Endothelial cell of umbilical vein (primary cell): ENCODE measurements at places on chromosomes 13 and 19.

DNA sequence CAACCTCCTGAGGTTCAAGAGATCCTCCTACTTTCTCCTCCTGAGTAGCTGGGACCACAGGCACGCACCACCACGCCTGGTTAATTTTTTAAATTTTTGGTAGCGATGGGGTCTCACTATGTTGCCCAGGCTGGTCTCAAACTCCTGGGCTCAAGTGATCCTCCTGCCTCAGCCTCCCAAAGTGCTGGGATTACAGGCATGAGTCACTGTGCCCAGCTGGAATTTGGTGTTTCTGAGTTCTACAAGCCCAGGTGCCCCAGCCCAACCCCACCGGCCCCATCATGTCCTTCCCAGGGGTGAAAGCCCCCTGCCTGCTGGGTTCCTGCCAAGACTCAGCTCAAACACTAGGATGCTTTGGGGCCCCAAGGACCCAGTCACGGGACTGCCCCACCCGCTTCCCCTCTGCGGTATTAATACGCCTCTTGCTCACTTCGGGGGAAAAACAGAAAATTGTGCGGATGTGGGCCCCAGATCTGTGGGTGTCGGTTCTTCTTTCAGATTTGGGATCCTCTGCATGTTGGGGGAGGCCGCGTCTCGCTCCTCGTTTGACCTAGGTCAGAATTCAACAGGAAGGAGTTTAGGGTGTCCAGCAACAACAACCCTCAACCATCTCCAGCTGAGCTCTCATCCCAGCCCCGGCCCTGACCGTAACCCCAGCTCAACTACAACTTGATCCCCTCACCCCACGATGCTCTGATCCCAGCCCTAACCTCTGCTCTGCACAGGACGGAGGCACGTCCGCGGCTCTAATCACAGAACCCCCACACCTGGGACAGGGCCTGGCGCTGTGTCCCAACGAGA lies 3.7 kb upstream of the FCER2 start:
- no peaks in the 10 kb centered on the region for H3K27me3 ChIP-seq
- no peak for DNase-seq
- H3K4me3 ChIP-seq: no peak overlapping the region
- H3K4me1 ChIP-seq: no peaks in the 10 kb centered on the region
- no peak overlapping the region for H3K27ac ChIP-seq

DNA sequence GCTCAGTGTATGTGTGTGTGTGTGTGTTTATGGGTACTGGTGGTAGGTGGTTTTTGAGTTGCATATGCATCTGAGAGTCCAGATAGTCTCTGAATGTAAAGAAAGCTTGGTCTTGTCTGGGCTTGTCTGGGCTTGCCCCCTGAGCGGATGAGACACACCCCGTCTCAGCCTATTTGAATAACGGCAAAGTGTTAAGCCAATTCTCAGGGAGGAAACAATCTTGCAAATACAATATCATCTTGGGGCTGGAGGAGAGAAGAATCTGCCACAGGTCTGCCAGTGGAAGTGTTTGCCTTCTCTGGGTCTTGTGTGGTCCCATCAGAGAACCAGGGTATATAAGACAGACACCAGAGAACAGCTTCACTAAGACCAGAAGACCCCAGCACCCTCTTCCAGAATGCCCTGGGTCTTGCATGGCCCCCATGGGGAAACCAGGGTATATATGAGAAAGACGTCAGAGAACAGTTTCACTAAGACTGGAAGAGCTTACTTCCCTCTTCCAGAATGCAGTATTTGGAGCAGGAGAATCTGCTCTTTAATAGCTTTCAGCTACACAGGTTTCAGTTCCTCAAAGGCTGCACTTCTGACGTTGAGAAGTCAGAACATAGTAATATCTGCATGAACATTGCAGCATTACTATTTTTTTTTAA lies 13.3 kb downstream of the CD70 start:
- peak; percentile 12 for DNase-seq
- H3K4me3 ChIP-seq: no peak overlapping the region
- no peaks in the 10 kb centered on the region for H3K36me3 ChIP-seq
- no peak overlapping the region for H3K27ac ChIP-seq
- peaks cover 2% of the 10 kb centered on the region for H3K27me3 ChIP-seq
- no peaks in the 10 kb centered on the region for H3K4me1 ChIP-seq

DNA sequence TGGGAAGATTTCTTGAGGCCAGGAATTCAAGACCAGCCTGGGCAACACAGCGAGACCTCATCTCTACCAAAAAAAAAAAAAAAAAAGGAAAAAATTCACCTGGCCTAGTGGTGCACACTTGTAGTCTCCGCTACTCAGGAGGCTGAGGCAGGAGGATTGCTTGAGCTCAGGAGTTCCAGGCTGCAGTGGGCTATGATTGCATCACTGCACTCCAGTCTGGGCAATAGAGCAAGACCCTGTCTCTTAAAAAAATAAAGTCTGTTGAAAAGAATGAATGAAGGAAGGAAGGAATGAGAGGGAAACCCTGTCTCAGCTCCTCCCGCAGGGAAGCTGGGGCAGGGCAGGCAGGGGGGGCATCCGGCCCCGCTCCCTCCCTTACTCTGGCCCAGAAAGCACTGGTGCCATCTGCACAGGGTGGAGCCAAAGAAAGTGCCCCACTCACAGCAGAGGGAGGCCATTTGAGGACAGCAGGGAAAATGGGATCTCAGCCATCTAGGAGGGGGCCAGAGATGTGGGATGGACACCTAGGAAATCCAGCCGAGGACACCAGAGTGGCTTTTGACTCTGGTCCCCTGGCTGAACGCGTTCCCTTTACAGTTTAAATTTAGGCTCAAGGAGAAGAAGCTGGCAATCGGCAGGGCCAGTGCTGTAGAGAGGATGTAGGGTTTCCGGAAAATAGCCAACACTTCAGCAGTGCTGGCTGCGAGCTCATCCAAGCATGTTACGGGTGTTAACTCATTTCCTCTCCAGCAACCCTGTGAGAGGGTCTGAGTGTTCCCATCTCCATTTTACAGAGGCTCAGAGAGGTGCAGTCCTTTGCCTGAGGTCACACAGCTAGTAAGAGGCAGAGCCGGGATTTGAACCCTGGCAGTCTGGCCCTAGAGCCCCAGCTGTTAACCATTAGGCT lies 3.6 kb upstream of the HPN start:
- H3K4me3 ChIP-seq: no peak overlapping the region
- H3K4me1 ChIP-seq: peaks cover 25% of the 10 kb centered on the region
- no peaks in the 10 kb centered on the region for H3K36me3 ChIP-seq
- peak overlapping the region; percentile 31 for H3K27ac ChIP-seq
- peak; percentile 57 for DNase-seq

GRCh38 chr13:36665630-36666029 lies 8.2 kb upstream of the SERTM1 start:
- H3K4me1 ChIP-seq: no peaks in the 10 kb centered on the region
- no peak overlapping the region for H3K27ac ChIP-seq
- peaks cover 2% of the 10 kb centered on the region for H3K27me3 ChIP-seq
- no peak for DNase-seq

- peaks cover 18% of the 10 kb centered on the region for H3K36me3 ChIP-seq
- H3K4me1 ChIP-seq: peaks cover 42% of the 10 kb centered on the region
- H3K4me3 ChIP-seq: peak overlapping the region; percentile 88
- DNase-seq: peak; percentile 55
Measured at GRCh38 chr19:17555929-17556813, 722 bp downstream of the COLGALT1 start.

DNA sequence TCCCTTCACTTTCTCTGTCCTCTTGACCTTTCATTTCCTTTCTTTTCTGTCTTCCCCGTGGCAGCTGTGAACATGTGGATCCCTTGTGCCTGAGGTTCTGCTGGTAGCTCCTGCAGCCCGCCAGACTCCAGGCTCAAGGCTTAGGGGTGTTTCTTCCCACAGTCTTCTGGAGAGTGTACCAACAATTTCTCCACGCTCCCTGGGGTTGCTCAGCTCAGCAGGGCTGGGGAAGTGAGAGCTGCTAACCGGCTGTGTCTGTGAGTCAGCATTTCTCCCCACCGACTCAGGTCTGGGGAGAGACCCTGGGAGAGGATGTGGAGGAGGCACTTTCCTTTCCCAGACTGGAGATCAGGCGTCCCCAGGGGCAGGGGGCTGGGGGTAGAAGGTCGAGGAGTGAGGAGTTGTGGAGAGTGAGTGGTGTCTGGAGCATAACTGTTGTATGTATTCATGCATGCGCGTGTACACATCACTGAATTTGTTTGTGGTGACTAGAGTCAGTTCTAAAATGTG lies 193.6 kb downstream of the KCNRG start:
- no peaks in the 10 kb centered on the region for H3K36me3 ChIP-seq
- DNase-seq: peak; percentile 77
- peaks cover 10% of the 10 kb centered on the region for H3K4me1 ChIP-seq
- H3K4me3 ChIP-seq: no peak overlapping the region
- no peaks in the 10 kb centered on the region for H3K27me3 ChIP-seq

GRCh38 chr13:20686863-20687579 lies 16.5 kb upstream of the IL17D start:
- no peaks in the 10 kb centered on the region for H3K27me3 ChIP-seq
- no peak for DNase-seq
- no peaks in the 10 kb centered on the region for H3K36me3 ChIP-seq
- H3K4me3 ChIP-seq: no peak overlapping the region

GRCh38 chr19:3932931-3933810 lies at the start of gene NMRK2:
NMRK2 (plus strand) TSS chr19:3933069; CDS start chr19:3933672, 603 bp downstream.
- no peak within 1 kb of the TSS for H3K27ac ChIP-seq
- H3K4me1 ChIP-seq: no peaks in the 10 kb centered on the region
- peaks cover 9% of the 10 kb centered on the region for H3K27me3 ChIP-seq
- H3K36me3 ChIP-seq: no peaks in the 10 kb centered on the region
- H3K4me3 ChIP-seq: no peak within 1 kb of the TSS

DNA sequence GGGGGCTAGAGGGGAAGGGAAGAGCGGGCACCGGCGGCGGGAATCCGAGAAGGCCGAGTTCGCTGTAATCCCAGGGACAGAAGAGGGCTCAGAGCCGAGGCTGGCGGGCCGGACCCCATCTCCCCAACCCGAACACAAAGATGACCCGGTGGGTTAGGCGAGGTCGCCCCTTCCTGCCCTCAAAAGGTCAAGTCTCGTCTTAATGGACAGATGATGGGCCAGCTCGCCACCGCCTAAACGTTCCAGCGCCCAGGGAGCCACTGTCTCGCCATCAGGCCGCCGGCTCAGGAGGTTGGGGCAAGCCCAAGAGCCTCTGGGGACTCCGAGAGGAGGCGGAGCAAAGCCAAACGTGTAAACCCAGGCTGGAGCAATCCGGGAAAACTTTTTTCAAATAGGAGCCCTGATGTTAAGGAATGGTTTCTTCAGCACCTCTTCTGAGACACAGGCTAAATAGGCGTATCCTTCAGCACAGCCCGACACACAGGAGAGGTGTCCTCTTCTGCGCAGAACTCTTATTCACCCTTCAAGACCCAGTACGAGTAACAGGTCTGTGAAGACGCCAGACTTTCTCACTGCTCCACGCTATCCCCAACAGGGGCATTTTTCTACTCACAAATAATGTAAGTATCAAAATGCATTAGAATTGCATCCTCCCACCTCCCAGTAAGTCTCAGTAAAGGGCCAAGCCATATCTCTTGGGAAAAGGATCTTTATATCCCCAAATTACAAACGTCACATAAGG lies 6.3 kb upstream of the POU4F1 start:
- no peak overlapping the region for H3K27ac ChIP-seq
- peaks cover 7% of the 10 kb centered on the region for H3K4me1 ChIP-seq
- peaks cover 27% of the 10 kb centered on the region for H3K27me3 ChIP-seq
- H3K36me3 ChIP-seq: no peaks in the 10 kb centered on the region
- DNase-seq: peak; percentile 30
